Suprapubic skin (tissue), 4 donors: ENCODE measurements at places on chromosomes 1 and 21.
A peak's percentile ranks its signal among the peaks of the same experiment; 100 is the strongest.

- DNase-seq, result no peak
Observed at GRCh38 chr1:156814571-156815260, 1.9 kb downstream of the SH2D2A start.

DNA sequence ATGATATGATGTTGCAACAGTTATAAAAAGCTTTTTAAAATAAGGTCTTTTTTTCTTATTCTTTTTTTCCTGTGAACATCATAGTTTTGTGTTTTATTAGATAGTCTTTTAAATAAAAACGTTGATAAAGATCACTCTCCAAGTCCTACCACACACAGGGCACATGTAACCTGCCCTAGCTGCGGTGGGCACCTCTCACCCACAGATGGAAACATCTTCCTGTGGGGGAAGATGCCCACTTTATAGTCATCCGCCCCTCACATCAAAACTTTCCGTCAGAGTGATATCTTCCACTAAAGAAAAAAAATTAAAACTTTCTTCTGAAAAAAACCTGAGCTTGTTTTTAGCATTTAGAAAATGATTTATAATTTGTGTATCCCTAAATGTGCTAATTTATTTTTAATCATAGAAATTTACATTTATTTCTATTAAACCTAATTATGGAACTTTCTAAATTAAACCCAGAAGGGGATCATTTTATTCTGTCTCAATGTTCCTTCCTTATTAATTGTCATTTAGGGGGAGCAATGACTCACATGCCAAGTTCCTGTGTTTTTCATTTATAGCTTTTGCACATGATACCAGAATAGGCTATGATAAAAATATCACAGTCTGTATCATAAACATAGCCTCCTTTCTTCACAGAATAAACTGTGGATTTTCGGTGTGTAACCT lies 24.7 kb downstream of the TNFRSF9 start:
- no peak for DNase-seq

GRCh38 chr1:53409233-53409632 lies 50.0 kb upstream of the DMRTB1 start:
- no peak for DNase-seq

DNA sequence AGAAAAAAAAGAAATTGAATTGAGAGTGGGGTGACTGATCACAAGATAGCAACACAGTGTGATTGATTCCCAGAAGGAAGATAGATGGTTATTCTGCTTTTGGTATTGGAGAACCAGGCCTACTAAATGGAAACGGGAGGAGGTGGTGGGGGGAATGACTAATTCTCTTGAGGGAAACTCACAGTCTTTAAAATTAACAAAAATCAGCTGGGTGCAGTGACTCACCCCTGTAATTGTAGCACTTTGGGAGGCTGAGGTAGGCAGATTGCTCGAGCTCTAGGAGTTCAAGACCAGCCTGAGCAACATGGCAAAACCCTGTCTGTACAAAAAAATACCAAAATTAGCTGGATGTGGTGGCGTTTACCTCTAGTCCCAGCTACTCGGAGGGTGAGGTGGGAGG lies 134.6 kb upstream of the PDE4B start:
- no peak for DNase-seq

DNA sequence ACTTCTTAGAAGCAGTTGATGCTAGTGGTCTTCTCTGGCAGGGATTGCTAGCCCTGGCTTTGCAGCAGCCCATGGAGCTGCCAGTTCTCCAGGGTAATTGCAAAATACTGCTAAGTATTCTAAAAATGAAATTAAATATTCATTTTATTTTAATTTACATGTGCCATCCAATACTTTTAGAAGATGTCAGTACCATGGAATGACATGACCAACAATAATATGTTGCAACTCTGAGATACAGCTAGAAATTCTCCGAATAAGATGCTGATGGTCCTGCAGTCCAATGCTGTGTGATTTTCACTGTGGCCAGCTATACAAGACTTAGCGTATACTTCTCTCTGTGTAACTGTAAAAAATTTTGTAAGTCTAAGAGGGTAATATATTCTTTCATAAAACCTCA lies 20.0 kb upstream of the WARS2 start:
- DNase-seq, result no peak

GRCh38 chr1:1220197-1220596 lies 6.2 kb upstream of the TNFRSF4 start:
- DNase-seq, result no peak

- DNase-seq, result no peak
Observed at GRCh38 chr1:186837806-186838205, 9.1 kb downstream of the PLA2G4A start.

GRCh38 chr1:8702850-8703810 lies 114.3 kb downstream of the RERE start:
- peak; percentile 88 for DNase-seq

GRCh38 chr1:223504741-223505140 lies 111.5 kb downstream of the CCDC185 start:
- DNase-seq, result no peak

DNA sequence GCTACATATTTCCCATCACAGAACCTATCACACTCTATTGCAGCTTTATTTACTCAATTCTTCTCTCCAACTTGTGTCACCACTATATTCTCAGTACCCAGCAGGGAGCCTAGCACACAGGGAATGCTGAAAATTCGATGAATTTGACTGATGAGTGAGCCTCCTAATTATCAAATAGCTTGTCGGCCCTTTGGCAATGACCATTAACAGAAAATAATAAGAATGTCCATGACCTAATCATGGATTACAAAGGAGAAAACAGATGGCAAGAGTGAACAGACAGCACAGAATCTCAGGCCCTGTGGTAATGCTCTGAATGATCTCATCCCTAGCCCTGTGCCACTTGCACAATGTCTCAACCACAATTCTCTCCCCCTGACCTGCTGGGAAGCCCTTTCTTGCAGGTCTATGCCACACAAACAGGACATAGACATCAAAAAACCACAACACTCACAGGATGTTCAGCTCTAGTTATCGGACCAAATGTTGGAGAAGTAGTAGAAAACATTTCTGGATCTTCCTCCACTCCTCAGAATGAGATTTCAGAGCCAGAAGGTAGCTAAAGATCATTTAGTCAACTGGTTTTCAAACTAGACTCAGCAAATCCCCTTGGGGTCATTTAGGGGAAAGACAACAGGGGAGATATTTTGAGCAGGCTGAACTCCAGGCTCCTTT lies 68.4 kb downstream of the LUZP1 start:
- peak; percentile 81 for DNase-seq

DNA sequence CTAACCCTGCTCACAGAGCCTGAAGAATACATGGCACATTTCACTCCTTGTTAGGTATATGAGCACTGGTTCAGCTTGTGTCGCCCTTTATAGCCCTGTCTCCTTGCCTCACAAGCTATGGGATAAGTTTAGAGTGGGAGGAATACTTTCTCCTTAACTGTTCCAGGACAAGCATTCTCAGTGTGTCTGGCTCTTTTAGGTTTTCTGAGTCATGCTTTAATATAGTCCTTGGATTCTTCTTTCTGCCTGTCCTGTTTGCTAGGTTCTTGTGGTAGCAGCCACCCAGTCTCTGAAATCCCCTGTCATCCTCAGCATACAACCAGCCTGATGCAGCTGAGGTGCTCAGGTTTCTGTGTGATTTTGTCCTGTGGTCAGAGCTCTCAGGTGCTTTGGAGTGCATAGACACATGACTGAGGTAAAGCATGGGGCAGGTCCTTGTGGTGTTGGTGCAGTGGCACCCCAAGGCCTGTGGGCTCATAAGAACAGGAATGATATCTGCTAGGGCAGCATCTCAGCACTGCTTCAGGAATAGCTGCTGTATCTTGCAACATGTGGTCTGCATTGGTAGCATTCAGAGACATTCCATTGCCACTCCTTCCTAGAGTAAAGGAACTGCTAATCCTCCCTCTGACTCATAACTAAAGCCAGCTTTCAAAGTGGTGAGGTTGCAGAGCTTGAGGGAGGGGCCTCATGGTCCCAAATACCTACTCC lies 14.2 kb upstream of the CASQ2 start:
- no peak for DNase-seq

DNA sequence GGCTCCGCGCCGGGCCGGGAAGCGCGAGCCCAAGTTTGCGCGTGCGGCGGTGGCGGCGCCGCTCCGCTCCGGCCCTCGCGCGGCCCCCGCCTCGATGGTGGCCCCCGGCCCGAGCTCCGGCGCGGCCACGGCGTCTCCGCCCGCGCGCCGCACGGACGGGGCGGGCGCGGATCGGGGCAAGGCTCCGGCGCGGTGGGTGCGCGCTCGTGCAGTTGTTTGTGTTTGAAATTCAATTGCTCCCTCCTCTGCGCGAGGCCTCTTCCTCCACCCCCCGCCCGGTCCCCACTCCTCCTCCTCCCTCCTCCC lies at the start of gene HDGF:
Gene HDGF (minus strand): TSS at position 225 of the 306 bp plus-strand sequence. CDS start 246 bp downstream, outside the sequence.
- no peak for DNase-seq

DNA sequence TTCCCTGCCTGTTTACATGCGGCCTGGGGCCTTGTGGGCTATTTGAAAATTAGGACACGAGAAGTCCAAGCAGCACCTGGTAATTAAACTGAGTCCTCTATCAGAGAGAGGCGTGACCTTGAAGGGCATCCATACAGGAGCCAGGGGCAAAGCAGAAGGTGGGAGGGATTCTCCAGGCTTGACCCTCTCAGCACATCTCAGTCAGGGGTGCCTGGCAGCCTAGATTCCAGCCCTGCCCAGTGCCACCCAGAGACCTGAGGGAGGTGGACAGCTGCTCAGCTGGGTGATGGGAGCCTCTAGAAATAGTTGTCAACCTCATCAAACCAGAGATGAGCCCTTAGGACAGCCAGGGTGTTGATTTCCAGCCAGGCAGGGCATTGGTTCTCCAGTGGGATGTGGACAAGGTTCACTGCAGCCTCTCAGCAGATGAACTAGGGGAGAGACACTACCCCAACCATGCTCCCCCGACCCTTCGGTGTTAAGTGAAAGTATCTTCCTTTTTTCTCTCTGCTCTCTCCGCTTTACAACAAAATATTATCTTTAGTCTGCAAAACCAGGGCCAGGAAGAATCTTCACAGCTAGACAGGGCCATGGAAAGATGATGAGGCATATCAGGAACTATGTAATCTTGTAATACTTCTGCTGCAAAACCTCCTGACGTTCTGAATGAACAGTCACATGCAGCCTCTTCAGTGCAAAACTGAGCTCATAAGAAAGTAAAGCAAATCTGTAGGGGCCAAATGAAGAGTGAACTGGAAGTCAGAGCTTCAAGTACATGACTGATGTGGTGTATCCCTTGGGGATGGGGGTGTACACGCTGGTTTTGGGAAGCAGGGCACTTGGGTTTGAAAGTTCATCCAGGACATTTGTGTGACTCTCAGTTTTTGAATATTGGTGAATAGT lies 35.9 kb upstream of the ATP5PO start:
- no peak for DNase-seq

- DNase-seq, result no peak
Observed at GRCh38 chr21:41258617-41259016, 58.0 kb upstream of the FAM3B start.

DNA sequence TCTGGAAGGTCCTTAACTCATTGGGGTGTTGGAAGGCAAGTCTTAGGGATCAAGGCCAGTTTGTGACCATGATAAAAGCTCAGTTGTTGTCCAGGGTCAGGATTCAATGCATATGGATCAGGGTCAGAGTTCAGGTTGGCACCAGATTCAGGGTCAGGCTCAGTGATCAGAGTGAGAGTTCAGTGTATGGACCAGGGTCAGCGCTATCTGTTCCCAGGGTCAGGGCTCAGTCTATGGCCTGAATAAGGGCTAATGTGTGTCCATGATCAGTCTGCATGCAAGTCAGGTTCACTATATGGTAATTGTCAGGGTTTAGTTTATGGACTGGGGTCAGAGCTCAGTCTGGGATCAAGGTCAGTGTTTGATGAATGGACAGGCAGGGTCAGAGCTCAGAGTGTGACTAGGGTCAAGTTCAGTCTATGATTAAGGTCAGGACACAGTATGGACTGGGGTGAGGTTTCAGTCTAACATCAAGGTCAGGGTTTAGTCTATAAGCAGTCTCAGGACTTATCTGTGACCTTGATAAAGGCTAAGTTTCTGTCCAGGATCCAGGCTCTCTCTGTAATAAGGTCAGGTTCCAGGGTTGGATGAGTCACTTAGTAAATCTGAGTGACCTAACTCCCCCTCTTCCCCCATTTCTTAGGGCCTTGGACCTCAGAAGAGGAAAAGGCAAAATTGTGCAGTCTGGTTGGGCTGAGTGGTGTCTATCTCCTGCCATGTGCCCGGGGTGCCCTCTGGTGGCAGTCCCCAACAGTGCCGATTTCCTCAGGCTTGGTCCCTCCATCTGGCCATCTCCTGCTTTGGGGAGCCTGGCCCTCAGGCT lies 23.8 kb downstream of the KNCN start:
- DNase-seq, result peak; percentile 83

- DNase-seq, result no peak
Observed at GRCh38 chr1:84720221-84720780, 30.0 kb upstream of the SSX2IP start.

- no peak for DNase-seq
Observed at GRCh38 chr1:23593042-23593521, 33.8 kb upstream of the ID3 start.

DNA sequence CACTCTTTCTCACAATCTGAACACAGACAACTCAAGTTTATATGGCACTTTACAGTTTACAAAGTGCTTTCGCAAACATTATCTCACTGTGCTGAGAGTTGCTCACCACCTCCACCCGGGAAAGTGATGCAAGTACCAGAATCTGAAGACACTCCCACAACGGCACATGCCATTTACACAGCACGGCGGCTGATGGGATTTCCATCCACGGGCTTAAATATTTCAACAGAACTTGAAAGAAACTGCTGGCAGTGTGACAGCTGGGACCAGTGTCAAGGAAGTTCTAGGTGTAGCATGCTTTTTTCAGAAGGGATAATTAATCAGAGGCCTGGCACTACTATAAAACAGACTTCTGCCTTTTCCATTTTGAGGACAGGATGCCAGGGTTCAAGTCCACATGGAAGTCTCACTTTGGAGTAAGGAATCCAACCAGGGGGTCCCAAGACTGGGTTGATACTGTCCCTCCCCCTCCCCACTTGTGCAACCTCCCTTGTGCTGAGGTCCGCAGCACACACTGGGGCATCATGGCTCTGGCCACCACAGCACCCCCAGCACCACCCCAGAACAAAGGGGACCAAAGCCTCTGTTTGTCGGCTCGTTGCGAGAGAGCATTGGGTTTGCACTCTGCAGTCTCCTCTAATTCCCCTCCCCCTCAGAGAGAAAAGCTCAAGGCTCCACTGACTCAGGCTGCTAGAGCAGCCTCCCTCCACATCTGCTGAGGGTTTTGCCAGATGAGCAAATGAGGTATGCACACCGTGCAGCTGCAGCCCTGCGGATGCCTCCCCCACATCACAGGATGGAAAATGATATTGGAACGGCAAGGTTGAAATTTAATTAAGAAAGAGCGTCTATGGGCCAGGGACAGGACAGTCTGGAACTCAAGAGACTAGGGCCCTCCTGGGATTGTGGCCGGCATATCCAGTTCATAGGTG lies 154.9 kb downstream of the TGFBR3 start:
- DNase-seq, result peak; percentile 83
